ENCODE measurements at places on chromosomes 4 and X.

- no peak for DNase-seq
These were observed 17.2 kb upstream of the MRPL1 start for GRCh38 chr4:77845400-77845799.

DNA sequence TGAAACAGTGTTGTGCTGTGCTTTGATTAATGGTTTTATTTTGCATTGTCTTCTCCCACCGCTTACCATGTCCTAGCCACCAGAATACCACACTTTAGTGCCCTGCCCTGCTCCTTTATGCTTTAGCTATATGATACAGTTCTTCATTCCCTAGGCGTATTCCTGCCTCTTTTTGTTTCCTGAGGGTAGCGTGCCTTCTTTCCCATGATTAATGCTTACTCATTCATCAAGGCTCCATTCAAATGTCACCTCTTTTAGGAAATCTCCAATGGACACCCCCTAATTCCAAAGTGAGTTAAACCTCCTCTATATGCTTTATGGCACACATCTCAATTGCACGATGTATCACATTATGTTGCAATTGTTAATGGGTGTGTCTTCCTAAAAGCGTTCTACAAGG, 46.3 kb downstream of the SPANXD start:
- no peak for DNase-seq

GRCh38 chr4:123167931-123168330, 228.7 kb upstream of the SPRY1 start:
- no peak for DNase-seq

- no peak for DNase-seq
These were observed 166.1 kb upstream of the KLF8 start for GRCh38 chrX:56066016-56066415.

DNA sequence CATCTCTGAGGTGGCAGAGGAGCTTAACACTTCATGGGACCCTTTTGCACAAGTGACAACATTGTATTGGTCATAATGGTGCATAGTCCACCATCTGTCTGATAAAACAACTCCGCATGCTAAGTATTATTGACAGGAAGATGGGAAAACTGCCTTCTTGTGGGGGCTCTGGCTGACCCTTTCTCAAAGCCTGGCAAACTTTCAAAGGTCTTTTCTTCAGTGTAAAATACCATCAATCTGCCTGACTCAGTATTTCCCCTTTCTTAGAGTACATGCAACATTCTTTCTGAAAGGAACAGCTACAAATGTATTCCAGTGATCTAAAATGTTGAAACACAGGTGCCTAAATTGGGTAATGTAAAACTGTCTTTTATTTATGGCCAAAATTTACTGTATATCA, 89.1 kb downstream of the NAA11 start:
- no peak for DNase-seq

- DNase-seq: no peak
These were observed 404.7 kb upstream of the CNKSR2 start for GRCh38 chrX:20969565-20969964.

- DNase-seq: peak; percentile 7
These were observed 52.2 kb upstream of the SOD3 start for GRCh38 chr4:24743206-24743605.

DNA sequence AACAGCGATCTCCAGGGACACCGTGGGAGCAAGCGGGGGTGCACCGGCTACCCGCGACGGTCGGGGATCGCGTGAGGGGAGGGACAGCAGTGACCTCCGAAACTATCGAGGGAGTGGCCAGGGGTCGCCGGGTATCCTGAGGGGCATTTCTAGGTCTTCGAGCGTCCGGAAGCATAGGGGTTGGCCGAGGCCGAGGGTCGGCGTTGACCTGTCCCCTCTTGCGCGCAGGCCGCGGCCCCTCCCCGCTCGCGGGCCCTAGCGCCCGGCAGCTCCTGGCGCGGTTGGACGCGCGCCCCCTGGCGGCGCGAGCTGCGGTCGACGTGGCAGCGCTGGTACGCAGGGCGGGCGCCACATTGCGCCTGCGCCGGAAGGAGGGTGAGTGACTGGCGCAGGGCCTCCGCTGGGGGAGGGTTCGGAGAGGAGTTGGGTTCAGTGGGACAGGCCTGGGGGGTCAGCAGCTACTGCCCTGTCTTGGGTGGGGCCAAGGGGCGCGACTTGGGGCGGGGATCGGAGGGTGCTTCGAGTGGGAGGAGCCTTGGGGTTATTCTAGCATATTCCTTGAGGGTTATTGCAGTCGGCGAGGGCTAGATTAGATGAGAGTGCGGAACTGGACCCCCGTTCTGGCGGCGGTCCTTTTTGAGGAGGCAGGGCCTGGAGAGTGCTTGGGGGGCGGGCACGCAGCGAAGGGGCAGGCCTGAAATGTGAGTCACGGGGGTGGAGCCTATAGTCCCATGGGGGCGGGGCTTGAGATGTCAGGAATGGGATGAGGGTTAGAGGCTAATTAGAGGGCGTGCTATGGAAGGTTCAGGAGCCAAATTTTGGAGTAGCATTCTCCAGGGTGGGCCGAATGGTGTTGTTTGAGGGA, 1.2 kb downstream of the MAGIX start:
- peak; percentile 74 for DNase-seq

GRCh38 chrX:10841579-10841978, 221.2 kb upstream of the MID1 start:
- no peak for DNase-seq

DNA sequence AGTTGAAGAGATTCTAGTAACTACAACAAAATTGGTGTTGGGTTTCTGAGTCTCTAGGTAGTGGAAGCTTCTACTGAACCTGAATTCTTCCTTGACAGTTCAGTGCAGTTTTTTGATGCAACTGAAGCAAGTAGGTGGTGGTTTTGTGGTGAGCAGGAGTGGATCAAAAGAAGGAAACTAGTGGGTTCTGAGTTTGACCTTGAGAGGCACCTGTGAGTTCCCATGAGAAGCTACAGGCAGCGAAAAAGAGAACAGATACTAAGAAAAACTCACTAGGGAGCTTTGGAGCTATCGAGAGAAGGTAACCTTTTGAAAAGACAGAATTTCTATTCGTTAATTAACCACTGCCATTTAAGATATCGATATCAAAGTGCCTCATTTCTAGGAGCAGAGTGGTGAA, 145.2 kb downstream of the PDHA2 start:
- DNase-seq: no peak

- no peak for DNase-seq
These were observed 63.0 kb downstream of the FAM184B start for GRCh38 chr4:17718471-17718870.

- DNase-seq: no peak
These were observed 8.6 kb downstream of the GALNT7 start for GRCh38 chr4:173177232-173177631.

DNA sequence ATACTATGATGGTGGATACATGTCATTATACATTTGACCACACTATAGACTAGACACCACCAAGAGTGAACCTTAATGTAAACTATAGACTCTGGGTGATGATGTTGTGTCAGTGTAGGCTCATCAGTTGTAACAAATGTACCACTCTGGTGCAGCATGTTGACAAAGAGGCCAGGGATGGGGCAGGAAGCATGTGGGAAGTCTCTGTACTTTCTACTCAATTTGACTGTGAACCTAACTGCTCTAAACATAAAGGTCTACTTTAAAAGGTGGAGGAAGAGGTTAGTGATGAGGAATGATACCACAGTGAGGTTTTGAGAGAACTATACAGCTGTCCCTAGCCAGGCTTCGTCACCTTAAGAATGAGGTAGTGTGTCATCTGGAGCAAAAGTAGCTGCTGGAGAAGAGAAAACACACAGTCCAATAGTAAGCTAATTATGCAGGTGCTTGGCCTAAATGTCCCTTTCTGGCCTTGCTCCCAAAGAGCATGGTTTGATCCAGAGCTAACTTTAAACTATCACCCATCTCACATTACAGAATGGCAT, 38.4 kb downstream of the GRSF1 start:
- no peak for DNase-seq

- DNase-seq: no peak
These were observed 30.2 kb upstream of the SPON2 start for GRCh38 chr4:1202526-1203011.

DNA sequence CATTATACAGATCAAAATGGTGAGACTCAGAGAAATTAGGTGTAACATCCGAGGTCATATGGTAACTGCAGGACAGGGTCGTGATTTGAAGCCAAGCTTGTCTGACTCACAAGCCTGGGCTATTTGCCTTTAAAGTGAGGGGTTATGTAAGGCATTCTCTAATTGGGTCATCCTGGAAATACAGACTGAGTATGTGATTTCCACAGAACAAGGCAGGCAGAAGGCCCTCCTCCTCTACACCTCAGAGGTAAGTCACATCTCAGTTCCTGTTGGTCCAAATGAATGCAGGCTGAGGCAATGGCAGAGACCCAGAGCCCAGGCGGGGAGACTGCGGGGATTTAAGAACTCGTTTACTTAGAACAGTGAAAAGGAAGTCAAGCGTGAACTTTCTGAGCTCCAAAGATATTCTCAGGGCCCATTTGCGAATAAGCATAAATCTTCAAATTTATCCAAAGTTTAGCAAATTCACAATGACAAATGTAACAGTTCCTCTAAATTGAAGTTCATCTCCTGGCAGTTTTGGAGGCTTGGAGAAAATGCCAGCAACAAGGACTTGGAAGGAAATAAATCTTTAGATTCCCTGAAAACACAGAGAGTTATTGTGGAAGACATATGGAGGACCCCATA, 153.3 kb downstream of the LDB2 start:
- DNase-seq: no peak

- no peak for DNase-seq
These were observed 20.9 kb downstream of the SPATA18 start for GRCh38 chr4:52071791-52072546.

DNA sequence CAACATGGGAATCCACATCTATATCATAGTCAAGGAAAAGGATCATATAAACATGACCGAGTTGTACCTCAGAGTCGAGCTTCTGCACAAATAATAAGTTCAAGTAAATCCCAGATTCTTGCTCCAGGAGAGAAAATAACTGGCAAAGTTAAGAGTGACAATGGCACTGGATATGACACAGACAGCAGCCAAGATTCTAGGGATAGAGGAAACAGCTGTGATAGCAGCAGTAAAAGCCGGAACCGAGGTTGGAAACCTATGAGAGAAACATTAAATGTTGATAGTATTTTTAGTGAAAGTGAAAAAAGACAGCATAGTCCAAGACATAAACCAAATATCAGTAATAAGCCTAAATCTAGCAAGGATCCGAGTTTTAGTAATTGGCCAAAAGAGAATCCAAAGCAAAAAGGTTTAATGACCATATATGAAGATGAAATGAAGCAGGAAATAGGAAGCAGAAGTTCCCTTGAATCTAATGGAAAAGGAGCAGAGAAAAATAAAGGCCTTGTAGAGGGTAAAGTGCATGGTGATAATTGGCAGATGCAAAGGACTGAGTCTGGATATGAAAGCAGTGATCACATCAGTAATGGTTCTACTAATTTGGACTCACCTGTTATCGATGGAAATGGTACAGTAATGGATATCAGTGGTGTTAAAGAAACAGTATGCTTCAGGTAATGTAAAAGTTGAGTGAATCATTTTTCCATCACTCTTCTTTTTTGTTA, 50.4 kb downstream of the FABP2 start:
- DNase-seq: no peak

DNA sequence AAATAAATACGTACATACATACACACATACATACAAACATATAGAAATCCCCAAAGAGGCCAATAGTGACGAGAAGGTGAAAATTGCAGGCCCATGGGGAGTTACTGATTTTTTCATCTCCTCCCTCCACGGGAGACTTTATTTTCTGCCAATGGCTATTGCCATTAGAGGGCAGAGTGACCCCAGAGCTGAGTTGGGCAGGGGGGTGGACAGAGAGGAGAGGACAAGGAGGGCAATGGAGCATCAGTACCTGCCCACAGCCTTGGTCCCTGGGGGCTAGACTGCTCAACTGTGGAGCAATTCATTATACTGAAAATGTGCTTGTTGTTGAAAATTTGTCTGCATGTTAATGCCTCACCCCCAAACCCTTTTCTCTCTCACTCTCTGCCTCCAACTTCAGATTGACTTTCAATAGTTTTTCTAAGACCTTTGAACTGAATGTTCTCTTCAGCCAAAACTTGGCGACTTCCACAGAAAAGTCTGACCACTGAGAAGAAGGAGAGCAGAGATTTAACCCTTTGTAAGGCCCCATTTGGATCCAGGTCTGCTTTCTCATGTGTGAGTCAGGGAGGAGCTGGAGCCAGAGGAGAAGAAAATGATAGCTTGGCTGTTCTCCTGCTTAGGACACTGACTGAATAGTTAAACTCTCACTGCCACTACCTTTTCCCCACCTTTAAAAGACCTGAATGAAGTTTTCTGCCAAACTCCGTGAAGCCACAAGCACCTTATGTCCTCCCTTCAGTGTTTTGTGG, 180.7 kb downstream of the AR start:
- DNase-seq: no peak

DNA sequence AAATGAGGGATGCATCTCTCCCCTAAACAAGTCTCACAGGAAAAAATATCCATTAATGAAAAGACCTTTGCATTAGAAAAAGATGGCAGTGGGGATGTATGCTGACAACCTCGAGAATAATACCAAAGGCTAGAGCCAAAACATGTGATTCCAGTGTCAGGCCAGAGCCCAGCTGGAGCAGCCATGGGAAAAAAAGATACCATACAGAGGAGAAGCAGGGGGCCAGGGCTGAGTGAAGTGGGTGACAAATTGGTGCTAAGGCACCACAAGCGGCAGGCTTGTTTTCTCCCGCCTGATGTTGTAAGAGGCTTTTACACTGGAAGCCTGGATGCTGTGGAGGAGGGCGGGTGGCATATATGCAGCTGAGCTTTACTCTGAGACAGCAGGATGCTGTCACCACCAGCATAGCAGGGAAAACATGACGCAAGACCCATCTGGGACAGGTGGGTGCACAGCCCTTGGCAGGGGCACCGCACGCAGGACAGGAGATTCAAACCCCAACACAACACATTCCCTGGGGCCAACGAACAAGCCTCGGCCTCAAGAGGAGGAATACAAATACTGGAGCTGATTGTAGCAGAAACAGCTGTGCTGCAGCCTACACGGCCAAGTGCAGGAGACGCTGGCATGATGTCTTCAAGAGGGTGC, 91.9 kb downstream of the TSPAN5 start:
- DNase-seq: no peak

- DNase-seq: no peak
These were observed 75.9 kb upstream of the RPL34 start for GRCh38 chr4:108544481-108544880.

DNA sequence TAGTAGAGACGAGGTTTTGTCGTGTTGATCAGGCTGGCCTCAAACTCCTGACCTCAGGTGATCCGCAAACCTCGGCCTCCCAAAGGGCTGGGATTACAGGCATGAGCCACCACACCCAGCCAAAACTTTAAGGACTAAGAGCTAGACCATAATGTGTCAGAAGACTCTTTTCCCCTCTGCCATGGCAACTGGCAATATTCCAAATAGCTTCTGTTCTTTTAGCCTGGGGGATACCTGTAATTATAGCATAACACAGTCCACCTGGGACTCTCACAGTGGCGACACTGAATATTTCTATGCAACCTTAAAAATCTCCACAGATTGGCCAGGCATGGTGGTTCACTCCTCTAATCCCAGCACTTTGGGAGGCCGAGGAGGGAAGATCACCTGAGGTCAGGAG, 45.5 kb upstream of the RBM47 start:
- peak; percentile 70 for DNase-seq

DNA sequence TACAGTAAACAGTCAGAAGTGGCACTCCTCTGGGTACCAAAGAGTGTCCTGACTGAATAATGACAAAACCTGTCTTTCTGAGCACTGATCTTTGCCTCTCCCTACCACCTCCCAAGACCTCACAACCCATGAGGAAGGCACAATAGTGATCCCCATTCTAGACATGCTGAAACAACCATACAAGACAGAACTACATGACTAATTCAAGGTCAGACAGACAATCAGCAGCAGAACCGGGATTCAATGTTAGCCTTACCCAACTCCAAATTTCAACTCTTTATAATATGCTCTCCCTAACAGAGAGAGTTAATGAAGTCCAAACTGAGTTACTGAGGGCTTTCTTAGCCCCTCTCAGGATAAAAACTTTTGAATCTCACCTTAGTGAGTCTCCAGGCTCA, 71.0 kb downstream of the IRF2 start:
- no peak for DNase-seq
